ENCODE measurements at places on chromosomes 7 and 10.

- no peak for DNase-seq
These were observed 34.8 kb upstream of the PURB start for GRCh38 chr7:44920119-44920518.

DNA sequence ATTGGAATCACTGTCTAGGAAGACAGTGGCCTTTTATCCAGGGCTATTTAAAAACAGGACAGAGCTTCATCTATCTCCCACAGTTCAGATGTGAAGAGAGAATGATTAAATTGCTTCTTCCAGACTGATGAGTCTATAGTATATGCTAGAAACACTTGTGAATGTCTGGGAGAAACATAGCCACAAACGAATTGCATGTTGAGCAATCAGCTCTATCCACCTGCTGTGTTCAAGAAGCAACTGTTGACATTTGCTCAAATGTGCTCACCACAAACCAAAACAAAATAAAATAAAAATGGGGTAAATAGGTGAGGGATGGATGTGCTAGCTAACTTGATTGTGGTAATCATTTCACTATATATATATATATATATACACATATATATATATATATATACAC lies 195.1 kb downstream of the HECW1 start:
- DNase-seq, result no peak

- DNase-seq, result no peak
These were observed 80.2 kb downstream of the FAM241B start for GRCh38 chr10:69710008-69710888.

GRCh38 chr10:68924593-68924992 lies 23.5 kb downstream of the DDX50 start:
- DNase-seq, result no peak

- DNase-seq, result peak; percentile 41
These were observed 48.9 kb upstream of the PDCD4 start for GRCh38 chr10:110822712-110823311.

DNA sequence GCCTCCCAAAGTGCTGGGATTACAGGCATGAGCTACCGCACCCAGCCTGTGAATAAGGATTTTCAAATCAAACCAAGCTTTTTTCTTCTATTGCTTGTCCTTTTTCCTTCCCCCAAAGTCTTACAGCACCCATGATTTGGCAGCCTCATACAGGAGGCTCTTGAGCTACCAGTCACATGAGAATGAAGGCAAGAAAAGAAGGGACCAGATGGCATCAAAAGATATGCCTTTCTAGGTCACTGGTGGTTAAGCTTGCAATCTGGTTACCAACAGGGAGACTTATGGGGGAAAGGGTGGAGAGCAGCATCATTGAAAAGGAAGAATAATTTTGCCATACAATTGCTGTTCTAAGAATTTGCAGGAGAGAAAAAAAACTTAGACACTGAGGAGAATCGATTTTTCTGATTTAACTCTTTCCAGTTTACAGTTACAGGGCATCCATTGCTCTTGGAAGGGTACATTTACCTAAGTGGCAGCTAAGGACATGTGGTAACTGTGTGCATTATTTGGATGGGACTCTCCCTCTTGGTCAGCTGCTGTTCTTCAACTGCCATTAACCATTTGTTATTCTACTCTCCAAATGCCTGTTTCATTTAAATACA lies 29.5 kb downstream of the SMNDC1 start:
- DNase-seq, result no peak

GRCh38 chr7:132991615-132992587 lies 90.0 kb downstream of the CHCHD3 start:
- peak; percentile 14 for DNase-seq
